H1 (cell line): ENCODE measurements at places on chromosomes 2 and 18. TPM values are rescaled to one million over a fixed set of nuclear protein-coding genes. Genes with fewer than 3 reads are reported as not detected.

DNA sequence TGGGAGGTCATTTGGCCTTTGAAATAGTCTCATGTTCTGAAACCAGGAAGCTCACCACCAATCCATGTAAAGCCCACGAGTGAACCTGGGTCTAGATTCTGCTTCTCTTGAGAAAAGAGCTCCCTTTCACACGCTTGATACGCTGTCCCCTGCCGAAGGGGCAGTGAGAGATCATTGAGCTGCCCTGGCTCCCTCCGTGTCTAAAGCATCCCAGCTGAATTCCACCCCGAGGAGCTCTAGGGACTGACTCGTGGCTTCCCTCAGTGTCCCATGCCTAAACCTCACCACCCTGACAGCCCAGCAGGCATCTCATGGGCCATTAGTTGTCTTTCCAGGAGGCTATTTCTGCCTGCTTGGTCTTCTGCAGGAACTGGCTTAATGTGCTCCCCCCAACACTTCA, 68.6 kb downstream of the COL6A3 start:
- no peaks in the 10 kb centered on the region for H3K4me1 ChIP-seq
- no peak overlapping the region for H3K4me3 ChIP-seq
- H3K27ac ChIP-seq, result no peak overlapping the region
- DNase-seq, result no peak
- no peaks in the 10 kb centered on the region for H3K36me3 ChIP-seq

DNA sequence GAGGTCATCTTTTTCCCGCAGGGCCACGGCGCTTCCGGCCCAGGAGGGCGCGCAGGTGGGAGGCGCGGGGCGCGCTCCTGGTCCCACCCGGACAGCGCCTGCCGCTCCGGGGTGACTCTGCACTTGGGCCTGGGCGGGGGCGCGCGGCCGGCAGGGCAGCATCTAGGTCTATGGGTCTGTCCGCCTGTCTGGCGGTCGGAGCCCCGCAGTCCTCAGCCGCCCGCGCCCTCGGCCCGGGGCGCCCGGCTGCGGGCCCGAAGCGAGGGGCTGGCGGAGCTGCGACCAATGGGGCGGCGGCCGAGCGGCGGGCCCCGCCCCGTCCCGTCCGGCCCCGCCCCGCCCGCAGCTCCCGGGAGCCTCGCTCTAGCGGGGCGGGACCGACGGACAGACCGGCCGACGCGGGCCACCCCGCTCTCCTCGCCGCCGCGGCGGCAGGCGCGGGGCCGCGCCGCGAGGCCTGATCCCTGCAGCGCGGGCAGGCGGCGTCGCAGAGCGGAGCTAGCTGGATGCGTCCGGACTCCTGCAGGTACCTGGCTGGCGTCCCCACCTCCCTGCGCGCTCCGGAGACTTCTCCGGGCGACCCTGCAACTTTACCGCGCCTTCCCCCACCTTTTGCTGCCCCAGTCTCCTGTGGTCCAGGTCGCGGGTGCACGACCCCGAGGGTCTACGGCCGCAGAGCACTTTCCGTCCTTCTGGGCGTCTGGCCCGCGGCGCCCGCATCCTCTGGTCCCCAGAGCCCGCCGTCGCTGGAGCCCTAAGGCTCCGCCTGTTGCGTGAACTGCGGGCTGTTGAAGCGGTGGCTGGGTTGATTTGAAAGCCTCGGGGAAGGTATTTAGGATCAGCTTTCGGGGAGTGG, at the start of gene KCNS3:
Gene KCNS3, plus strand, starts transcription at position 387 of the 856 bp plus-strand sequence. CDS start 52,342 bp downstream, outside the sequence.
- peak within 1 kb of the TSS; percentile 82 for H3K4me3 ChIP-seq
- H3K27me3 ChIP-seq, result peaks cover 20% of the 10 kb centered on the region
- DNase-seq, result no peak
- H3K27ac ChIP-seq, result peak within 1 kb of the TSS; percentile 45; the same call in 1 of the 2 replicates

DNA sequence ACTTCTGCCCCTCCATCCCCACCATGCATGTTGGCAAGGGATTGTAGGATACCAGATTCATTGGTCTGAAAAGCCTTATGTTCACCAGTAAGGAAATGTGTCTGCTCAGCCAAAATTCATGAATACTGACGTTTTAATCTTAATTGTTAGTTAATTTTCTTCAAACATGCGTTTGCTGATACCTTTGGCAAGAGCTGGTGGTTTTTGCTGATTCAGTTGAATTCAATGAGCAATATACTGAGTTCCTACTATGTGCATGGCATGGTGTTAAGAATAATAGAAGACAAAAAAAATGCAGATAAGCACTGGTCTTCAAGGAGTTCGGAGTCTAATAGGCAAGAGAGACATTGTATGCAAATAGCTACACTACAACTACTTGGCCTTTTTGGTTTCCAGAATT, 811.6 kb downstream of the BCL11A start:
- no peaks in the 10 kb centered on the region for H3K36me3 ChIP-seq
- no peak for DNase-seq
- H3K27ac ChIP-seq, result no peak overlapping the region

The UPP2 gene
- not detected in 2 replicates for total RNA-seq

The DNAJC5G gene
- 1.4 TPM in 2 replicates for total RNA-seq

DNA sequence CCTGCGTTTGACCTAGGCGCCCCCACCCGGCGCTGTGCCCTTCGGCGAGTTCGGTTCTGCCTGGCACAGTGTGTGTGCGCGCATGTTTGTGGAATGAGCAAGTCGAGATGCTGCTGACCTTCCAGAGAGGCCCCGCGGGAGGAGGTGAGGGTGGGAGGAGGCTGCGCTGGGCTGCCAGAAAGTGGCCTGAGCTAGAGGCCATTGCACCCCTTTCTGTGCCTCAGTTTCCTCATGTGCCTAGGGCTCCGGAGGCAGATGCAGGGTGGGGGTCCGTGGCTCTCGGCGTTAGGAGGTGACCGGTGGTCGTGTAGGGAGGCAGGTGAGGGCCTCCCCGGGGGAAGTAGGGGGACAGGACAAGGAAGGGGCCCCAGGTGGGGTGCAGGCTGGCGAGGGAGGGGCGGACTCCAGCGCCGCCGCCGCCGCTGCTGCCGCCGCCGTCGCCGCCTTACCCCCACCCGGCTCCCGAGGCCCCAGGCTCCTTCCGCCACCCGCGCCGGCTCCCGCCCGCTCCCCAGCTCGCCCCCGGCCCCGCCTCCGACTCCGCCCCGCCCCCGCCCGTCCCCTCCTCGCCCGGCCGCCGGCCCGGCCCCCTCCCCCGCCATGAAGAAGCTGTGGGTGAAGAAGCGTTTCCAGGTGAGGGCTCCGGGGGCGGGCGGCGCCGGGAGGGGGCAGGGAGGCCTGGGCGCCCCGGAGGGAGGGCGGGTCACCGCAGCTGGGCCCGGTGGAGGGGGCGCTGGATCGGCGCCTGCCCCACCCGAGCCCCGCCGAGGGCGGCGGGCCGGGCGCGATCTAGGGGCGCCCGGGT, 7.0 kb downstream of the SPEG start:
- no peaks in the 10 kb centered on the region for H3K4me1 ChIP-seq
- peaks cover 14% of the 10 kb centered on the region for H3K27me3 ChIP-seq
- peak overlapping the region; percentile 50 for H3K4me3 ChIP-seq
- H3K36me3 ChIP-seq, result no peaks in the 10 kb centered on the region

The SCN2A gene
- 0.61 and 1.1 TPM in 2 replicates for total RNA-seq

The CFAP65 gene
- 0.13 and 0.19 TPM in 2 replicates for total RNA-seq
